Skin of body (tissue), 3 donors: ENCODE measurements at places on chromosomes 6 and 20.

GRCh38 chr6:9204171-9204570 is 768.8 kb upstream of the SLC35B3 start:
- no peak for DNase-seq

GRCh38 chr6:144346719-144347447 is 61.7 kb downstream of the UTRN start:
- no peak for DNase-seq

GRCh38 chr6:18186033-18186432 is 30.8 kb downstream of the KDM1B start:
- no peak for DNase-seq

- no peak for DNase-seq
These were observed 5.6 kb upstream of the CCDC170 start for GRCh38 chr6:151488226-151488625.

DNA sequence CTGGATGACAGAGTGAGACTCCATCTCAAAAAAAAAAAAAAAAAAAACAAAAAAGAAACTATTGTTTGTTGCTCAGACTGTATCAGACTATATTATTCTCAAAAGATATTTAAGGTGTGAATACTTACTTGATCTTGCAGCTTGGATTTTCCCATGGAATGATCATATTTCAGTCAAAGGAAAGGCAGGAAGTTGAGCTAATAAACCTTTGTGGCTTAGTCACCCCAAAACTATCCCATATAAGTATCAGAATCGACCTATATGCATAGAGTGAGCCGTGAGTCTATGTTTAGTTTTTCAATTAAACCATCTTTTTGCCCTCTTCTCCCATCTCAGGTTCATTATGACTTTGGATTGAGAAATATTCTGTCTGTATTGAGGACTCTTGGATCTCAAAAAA is 152.6 kb downstream of the DNAH8 start:
- DNase-seq, result no peak

- DNase-seq, result no peak
These were observed 112.2 kb downstream of the SESN1 start for GRCh38 chr6:108982154-108983113.

DNA sequence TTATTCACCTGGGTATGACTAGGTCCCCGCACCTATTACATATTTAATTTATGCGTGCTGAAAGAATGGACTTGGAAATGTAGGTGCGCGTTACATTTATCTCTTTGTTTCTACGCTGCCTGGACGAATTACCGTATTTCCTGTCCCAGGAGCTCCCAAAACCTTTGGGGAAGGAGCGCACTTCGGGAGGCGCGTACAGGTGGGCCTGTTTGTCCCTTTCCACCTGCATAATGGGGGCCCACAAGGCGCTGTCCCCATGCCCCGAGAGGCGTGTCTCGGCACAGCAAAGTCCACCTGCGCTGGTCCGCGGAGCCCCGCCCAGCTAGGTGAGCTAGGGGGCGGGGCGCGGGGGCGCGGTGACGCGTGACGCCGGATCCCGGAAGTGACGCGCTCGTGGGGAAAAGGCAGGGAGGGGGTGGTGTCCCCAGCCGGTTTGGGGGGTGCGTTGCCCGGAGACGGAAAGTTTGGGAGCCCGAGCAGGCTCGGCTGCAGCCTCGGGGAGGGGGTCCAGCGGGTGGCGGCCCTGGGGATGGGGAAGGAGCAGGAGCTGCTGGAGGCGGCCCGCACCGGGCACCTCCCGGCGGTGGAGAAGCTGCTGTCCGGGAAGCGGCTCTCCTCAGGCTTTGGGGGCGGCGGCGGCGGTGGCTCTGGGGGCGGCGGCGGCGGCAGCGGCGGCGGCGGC is at the start of gene ANKS1A:
Gene ANKS1A (plus strand): TSS at position 382 of the 682 bp plus-strand sequence. CDS start 148 bp downstream, at position 530.
- DNase-seq, result peak; percentile 36

GRCh38 chr6:39184906-39185580 is 44.2 kb downstream of the KCNK5 start:
- DNase-seq, result no peak
